ENCODE measurements at places on chromosomes 5 and 9. TPM values are rescaled to one million over a fixed set of nuclear protein-coding genes. Genes with fewer than 3 reads are reported as not detected.

- DNase-seq: no peak
Observed at GRCh38 chr9:22047596-22047995, 38.5 kb upstream of the CDKN2B start.

Gene GRK6
- total RNA-seq: 34.9 TPM

Gene GALNT12
- total RNA-seq: 10.2 TPM

Gene PCDHGA3
- 2.6 TPM for total RNA-seq

GRCh38 chr5:173451031-173451430 is 122.8 kb upstream of the STC2 start:
- no peak for DNase-seq

GRCh38 chr9:125325826-125326225 is 64.2 kb downstream of the GAPVD1 start:
- no peak for DNase-seq

GRCh38 chr5:10726179-10726912 is 34.7 kb downstream of the DAP start:
- no peak for DNase-seq

- no peak for DNase-seq
Observed at GRCh38 chr5:178576591-178577351, 13.4 kb downstream of the COL23A1 start.

Gene MYORG
- 3.8 TPM for total RNA-seq

DNA sequence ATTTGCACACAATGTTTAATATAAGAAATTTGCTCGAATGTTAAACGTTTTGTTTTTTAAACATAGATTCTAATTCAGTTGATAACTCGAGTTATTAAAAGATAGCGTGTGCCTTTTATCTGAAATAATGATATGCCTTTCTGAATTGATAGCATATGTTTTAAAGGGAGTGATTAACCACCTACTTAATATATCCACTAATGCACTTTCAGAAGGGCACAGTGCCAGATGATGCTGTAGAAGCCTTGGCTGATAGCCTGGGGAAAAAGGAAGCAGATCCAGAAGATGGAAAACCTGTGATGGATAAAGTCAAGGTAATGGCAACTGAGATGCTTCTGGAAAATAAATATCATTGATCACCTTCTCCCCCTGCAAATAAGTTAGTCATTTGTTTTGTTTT is 53.9 kb downstream of the ERAP1 start:
- DNase-seq: no peak

DNA sequence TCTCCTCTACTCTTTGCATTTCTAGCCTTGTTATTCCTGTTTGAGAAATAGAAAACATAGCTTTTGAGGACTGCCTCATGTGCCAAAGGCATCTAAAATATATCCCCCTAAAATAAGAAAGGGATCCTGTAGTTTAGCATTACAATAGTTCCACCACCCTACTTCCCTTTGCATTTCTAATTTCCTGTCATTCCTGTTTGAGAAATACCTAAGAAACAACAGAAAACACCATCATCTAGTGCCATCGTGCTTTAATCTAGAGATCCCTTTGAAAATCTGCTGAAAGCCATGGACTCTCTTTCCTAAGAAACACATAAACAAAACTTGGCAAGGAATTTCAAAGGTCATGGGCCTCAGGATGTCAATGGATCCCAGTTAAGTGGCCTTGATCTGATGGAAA is 7.5 kb downstream of the CLK4 start:
- DNase-seq: no peak

Gene OR1N1
- not detected for total RNA-seq

Gene LCN1
- total RNA-seq: not detected

Gene SLIT3
- total RNA-seq: 5.0 TPM

- no peak for DNase-seq
Observed at GRCh38 chr5:35153375-35153932, 76.8 kb downstream of the PRLR start.
